ENCODE measurements at places on chromosomes 12 and 14. TPM values are rescaled to one million over a fixed set of nuclear protein-coding genes. Genes with fewer than 3 reads are reported as not detected.

- H3K4me1 ChIP-seq: peaks cover 60% of the 10 kb centered on the region
- no peaks in the 10 kb centered on the region for H3K27me3 ChIP-seq
- H3K4me3 ChIP-seq: no peak overlapping the region
- H3K27ac ChIP-seq: peak overlapping the region; percentile 93
- DNase-seq: no peak
These were observed 163.6 kb upstream of the PLEKHG7 start for GRCh38 chr12:92539110-92539749.

CRIP2 gene
- 0.55 TPM for total RNA-seq

GRCh38 chr12:51419425-51420193, 5.0 kb upstream of the SLC4A8 start:
- H3K4me1 ChIP-seq: peaks cover 4% of the 10 kb centered on the region
- no peak overlapping the region for H3K4me3 ChIP-seq
- DNase-seq: no peak
- H3K36me3 ChIP-seq: no peaks in the 10 kb centered on the region

- no peak for DNase-seq
- H3K4me3 ChIP-seq: no peak overlapping the region
- H3K27ac ChIP-seq: no peak overlapping the region
- peaks cover 7% of the 10 kb centered on the region for H3K27me3 ChIP-seq
- no peaks in the 10 kb centered on the region for H3K36me3 ChIP-seq
- H3K4me1 ChIP-seq: no peaks in the 10 kb centered on the region
These were observed 11.5 kb downstream of the SYNDIG1L start for GRCh38 chr14:74414403-74415114.

LRP1-AS gene
- total RNA-seq: not detected
